ENCODE measurements at places on chromosomes 13 and 19.

DNA sequence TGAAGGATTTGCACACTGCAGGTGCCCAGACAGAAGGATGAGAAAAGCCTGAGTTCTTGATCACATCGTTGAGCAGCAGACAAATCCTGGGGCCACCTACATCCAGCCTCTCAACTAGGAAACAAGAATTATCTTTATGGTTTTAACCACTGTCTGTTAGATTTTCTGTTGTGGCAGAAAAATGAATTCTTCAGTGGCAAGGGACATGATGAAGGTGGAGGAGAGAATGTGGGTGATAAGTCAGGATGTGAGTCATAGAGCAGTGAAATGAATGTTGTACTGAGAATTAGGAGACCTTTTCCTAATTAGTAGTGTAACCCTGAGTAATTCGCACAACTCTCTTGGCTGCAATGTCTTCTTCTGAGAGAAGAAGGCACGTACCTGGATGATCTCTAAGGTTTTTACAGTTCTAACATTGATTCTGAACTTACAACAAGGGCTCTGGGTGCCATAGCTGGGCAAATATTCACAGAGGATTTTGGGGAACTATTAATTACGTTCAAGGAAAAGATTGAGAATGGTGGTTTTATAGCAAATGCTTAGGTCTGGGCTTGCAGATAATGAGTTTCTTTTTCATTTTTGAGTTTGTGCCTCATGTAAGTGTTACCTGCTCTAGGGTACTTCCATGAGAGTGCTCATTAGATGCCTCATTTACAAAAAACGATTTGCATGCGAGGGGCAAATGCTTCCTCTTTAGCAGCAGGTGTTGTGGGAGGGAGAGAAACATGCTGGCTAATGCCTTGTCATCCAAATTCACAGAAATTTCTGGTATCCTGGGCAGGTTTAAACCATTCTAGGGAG lies 111.0 kb upstream of the KL start:
- DNase-seq = peak; percentile 60

DNA sequence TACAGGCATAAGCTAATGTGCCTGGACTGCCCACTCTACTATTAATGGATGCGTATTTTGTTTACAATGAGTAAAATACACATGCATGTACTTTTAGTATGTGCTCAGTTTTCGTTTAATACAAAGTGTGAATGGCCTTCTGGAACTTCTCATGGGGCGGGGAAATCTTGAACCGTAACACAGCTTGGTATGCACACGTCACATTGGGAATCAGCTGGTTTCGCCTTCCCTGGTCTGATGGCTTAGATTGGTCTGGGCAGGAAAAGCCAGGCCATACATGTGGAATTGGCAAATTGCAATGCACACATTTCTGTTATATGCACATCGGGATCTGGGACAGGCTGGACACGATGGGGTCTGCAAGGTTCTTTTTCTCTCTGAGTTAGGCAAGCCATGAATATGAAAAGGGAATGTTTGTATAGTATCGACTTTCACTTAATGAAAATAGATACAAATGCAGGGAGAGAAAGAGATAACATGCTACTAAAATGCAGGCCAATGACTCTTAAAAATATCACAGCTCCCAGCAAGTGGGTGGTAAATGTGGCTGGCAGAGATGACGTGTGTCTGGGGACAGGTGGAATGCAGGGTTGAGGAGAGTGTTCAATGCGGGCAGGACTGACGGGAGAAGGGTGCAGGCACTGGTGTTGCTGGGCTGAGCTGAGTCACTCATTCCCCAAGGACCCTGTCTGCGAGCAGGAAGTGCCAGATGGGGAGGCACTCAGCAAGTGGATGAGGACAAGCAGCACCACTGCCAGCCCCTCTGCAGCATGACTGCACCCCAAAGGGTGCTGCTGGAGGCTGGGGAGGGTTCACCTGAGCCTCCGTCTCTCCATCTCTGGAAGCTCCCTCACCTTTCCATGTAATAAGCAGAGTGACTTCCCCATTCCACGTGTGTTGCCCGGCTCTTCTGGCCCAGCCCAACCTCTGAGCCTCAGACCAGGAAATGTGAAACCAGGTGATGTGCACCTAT lies 204.0 kb upstream of the GPR12 start:
- DNase-seq = no peak

- DNase-seq = peak; percentile 63
These were observed 23.8 kb downstream of the PRKD2 start for GRCh38 chr19:46692918-46693722.

DNA sequence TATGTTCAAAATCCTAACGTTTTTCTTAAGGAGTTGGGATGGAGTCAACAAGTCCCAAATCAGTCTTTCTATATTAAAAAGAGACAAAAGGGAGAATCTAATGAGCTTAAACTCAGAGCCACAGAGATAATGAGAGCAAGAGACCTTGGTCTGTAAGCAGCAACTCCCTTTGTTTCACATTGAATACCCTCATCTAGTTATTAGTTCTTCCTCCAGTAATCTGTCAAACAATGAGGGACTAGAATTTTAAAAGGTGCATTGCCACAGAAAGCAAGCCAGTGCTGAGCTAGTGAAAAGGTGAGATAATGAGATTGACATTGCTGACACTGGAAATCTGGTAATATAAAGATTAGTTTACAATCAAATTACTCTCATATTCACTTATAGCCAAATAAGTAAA lies 718.6 kb downstream of the DACH1 start:
- no peak for DNase-seq

GRCh38 chr13:64429691-64430090 lies 2800.4 kb downstream of the PCDH9 start:
- no peak for DNase-seq

DNA sequence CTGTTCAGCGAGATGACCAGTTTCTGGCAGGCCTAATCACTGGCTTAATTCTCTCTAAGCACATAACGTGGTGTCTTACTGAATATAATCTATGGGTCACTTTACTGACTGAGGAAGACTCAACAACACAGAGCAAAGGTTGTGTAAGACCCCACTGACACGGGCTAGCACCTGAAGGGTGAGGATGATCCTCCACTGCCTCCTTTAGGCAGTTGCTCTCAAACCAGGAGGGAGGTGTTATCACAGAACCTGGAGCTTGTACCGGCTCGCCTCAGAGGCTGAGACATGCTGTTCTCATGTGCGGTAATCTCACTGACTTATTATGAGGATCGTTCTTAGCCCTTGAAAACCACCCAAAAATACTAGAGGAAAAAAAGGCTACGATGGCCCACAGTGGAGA lies 28.3 kb downstream of the RCBTB2 start:
- DNase-seq = peak; percentile 75

- DNase-seq = peak; percentile 75
These were observed 276.4 kb upstream of the EDNRB start for GRCh38 chr13:78194904-78195639.

DNA sequence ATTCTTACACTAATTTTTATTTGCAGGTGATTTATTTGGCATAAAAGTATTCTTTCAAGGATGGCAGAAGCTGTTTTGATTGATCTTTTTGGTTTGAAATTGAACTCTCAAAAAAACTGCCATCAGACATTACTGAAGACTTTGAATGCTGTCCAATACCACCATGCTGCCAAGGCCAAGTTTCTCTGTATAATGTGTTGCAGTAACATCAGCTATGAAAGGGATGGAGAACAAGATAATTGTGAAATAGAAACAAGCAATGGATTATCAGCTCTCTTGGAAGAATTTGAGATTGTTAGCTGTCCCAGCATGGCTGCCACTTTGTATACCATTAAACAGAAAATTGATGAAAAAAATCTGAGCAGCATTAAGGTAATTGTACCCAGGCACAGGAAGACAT lies 1.2 kb downstream of the LACC1 start:
- peak; percentile 5 for DNase-seq

DNA sequence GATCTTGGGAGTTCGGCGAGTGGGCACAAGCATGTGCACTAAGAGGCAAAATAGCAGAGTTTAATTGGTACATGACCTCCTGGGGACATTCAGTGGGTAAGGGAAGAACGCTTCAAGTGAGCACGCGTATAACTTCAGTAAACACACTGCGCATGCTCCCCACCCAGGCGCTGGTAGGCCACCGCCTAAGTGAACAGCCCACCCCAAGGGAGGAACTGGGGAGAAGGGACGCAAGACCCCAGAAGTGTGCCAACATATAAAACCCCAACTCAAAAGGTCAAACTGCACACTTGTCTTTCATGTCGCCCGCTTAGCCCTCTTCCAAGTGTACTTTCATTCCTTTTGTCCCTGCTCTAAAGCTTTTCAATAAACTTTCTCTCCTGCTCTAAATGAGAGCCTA lies 10.5 kb upstream of the NTN5 start:
- peak; percentile 22 for DNase-seq

DNA sequence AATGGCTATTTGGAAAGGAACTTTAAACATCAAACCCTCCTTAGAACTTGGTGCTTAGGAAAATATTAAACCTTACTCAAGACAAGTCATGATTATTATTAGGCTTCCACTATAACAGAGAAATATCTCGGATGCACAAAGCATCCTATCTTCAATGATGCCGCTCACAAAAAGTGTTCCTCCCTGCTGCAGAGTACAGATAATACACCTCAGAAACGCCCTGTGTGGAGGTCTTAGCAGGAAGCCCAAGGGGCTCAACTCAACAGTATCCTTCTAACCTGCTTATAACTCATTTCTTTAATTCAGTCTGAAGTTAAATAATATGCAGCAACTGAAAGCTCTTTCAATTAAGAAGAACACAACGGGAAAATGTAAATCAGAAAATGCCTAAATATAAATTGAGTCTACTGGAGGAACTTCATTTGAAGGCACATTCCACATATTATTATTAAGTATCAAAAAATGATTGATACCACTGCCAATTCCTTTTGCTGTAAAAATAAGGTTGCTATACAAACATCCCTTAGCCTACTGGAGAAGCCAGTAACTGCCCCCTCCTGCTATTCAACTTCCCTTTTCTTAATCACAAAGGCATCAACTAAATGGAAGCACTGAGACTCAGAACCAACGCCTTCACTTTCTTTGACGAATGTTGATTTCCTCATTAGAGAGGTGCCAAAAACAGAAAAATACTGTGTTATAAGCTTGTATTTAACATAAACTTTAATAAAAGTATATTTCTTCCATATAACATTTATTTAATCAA lies 12.0 kb downstream of the ELF1 start:
- DNase-seq = no peak

DNA sequence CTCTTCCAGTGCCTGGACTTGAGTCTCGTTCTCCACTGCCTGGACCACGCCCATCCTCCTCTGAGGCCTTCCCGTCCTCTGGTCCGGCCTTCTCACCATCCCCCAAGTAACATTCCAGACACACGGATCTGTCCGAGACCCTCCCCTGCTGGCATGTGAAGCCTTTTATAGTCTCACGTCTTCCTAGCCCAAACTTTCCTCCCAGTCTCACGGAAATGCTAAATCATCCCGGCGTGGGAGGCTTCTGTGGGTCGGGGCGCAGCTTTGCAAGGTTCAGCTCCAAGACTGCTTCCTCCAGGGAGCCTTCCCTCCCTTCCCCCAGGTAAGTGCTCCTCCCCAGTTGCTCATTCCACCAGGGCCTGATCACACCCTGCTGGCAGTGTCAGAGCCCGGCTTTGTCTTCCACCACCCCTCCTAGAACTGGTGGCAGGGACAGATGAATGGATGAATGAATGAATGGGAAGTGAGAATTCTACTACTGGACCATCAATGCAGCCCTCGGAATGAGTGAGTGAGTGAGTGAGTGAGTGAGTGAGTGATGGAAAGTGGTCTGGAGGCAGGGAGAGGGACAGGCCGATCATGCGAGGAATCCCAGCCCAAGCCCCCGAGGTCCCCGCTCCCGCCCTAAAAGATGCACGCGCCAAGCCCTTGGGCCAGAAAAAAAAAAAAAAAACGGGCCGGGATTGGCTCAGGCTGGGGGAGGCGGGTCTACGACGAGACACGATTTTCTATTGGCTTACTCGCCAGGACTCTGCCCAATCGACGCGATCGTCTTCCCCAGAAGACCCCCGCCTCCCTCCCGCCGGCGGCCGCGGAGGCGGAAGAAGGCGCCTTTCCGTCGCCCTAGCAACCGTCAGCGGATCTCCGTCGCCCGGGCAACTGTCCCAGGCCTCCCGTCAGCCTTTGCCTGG lies 9.3 kb downstream of the EPHX3 start:
- peak; percentile 86 for DNase-seq

DNA sequence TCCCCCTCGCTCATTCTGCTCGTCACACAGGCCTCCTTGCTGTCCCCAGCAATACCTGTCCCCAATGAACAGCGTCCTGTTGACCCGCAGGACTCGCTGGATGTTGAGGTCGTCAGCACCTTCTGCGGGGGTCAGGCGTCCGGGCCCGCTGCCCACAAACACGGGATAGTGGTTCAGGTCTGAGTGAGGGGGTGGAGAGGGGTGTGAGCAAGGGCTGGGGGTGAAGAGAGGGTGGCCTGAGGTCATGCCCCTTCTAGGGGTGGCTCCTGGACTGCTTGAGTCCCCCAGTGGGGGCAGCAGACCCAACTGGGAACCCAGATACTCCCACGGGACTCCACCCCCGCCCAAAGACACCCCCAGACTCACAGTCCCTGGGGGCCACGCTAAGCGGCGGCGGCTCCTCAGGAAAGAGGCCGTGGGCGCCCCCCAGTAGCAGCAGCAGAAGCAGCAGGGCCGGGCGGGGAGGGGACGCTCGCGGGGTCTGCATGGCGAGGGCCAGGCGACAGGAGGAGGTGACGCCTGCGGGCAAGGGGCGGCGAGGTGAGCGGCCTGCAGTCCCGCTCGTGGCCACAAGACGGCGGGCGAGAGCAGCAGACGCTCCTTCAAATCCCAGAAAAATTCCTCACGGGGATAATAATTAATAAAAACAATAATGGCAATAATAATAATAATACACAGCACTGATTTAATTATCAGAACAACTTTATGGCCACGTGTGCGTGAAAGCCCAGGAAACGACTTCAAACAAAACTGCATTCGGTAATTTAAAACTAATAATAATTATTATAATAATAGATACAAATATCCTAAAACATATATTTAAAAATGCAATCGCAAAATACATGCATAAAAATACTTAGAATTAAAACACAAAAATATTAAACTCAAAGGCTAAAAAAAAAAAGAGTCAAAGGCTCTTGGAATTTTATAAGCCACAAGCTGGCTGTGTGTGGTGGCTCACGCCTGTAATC lies 1.2 kb downstream of the SEMA6B start:
- no peak for DNase-seq

- no peak for DNase-seq
These were observed 99.7 kb downstream of the DCLK1 start for GRCh38 chr13:36031490-36031889.

- peak; percentile 94 for DNase-seq
These were observed 8.9 kb downstream of the IGFL3 start for GRCh38 chr19:46115396-46116106.

DNA sequence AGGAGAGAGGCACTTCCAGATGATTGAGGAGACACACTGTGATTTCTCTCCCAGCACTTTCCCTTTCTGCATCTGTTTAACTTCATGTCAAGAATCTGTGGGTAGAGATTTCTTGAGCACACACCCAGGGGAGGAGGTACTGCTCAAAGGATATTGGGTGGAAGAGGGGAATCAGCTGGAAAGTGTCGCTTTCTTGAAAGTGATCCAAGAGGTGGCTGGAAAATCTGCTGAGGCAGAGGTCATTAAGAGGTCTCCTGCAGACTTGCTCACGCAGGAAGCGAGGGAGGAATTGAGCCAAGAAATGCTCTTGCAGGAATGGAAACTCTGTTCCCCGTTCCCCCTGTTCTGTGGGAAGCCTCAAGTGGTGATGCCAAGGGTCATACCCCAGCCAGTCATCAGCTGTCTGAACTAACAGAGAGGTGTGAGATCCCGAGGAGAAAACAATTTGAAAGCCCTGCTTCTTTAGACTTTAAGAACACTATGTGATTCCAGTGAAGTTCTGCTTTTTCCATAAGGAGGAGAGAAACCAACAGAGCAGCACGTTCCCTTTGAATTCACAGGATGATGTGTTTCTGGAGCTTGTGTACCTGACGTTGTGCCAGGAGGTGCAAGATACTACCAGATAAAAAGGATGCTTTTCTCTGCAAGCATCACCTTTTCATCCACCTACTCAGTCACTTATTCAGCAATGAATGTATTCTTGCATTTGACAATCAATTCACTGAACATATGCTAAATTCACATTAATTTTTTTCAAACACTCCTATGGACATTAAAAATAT lies 163.4 kb upstream of the GPR12 start:
- DNase-seq = peak; percentile 4
